ENCODE measurements at places on chromosomes 3 and 15.

- no peak for DNase-seq
These were observed 363.4 kb upstream of the RARB start for GRCh38 chr3:25064681-25065080.

- DNase-seq = no peak
These were observed 46.7 kb upstream of the OXTR start for GRCh38 chr3:8816106-8816505.

- DNase-seq = no peak
These were observed 149.9 kb downstream of the CFAP20DC start for GRCh38 chr3:58899953-58900298.

GRCh38 chr3:94028093-94028837 lies at the start of gene STX19:
Gene STX19 (minus strand): TSS chr3:94028597. CDS start chr3:94015269, 13,328 bp downstream.
- DNase-seq = no peak

DNA sequence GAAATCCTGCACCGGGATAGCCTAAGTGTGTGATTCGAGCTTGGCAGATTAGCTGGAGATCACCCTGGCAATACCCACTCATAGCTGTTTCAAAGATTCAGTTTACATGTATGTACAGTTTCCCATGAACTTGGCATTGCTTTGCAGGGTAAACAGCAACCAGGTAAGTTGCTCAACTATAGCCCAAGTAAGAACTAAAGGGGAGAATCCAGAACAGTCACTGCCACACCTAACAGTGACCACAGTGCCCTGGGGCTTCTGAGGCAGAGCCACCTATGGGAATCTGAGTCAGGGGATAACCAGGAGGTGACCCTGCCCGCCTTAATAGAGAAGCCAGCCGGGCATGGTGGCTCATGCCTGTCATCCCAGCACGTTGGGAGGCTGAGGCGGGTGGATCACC lies 15.9 kb downstream of the CDAN1 start:
- no peak for DNase-seq

DNA sequence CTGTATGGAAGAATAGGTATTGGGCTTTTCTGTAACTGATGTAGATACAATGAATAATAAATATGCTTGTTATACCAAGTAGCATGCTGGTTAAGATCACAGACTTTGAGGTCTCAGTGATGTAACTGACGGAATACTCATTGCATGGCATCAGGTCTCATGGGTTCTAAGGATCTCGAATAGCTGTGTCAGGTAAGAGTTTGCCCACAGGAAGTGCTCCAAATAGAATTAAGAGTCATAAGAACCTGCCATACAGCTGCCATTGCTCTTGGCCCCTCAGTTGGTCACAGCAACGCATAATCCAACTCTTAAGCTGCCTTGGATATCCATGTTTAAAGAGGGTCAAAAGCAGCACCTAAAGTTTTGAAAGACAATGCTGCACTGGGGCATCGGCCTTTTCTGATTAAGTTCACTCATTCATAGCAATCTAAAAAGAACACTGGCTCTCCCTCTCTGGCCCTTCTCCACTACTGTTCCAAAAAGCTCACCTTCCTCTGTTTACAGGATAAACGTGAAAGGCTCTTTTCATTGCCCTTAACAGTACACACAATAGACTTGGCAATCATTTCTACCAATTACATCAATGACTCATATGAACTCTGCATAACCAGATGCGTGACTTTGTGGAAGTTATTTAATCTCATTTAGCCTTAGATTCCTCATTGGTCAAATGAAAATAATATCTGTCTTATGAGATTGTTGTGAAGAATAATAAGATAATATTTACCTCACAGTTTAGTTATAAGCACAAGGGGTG lies 74.6 kb downstream of the ZBTB20 start:
- no peak for DNase-seq

DNA sequence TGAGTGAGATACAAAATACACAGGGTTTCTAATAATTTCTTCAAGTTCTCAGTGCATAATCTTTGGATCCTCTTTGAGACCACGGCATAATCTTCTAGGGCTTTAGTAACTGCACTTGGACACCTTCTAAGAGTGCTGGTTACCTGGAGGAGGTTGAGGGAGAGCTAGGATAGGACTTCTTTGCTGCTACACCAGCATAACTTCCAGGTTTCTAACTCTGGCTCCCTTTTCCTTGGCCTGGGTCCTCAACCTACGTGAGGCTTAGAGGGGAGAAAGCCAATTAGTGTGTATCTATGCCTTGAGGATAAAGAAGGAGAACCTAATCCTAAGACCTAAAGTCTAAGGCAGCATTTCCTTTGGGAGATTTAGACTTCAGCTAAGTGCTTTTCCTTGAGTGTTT lies 184.8 kb downstream of the LSAMP start:
- no peak for DNase-seq

DNA sequence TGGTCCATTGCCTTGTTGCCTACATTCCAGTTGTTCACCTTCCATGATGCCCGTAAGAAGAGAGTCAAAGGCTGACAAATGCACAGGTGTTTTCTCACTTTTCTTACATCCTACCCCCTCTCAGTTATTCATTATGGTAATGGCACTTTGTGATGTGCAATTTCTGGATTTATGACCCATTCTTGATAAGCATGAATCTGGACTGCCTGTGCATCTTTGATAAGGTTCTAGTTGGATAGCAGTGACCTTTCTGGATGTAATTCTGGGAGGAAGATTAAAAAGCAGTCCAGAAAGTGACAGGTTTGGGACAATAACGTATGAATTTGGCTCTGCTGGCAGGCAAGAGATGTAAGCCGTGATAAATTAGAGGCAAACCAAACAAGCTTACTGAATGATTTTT lies 101.5 kb downstream of the ROBO2 start:
- no peak for DNase-seq

GRCh38 chr3:99407257-99407656 lies 231.1 kb upstream of the COL8A1 start:
- no peak for DNase-seq

DNA sequence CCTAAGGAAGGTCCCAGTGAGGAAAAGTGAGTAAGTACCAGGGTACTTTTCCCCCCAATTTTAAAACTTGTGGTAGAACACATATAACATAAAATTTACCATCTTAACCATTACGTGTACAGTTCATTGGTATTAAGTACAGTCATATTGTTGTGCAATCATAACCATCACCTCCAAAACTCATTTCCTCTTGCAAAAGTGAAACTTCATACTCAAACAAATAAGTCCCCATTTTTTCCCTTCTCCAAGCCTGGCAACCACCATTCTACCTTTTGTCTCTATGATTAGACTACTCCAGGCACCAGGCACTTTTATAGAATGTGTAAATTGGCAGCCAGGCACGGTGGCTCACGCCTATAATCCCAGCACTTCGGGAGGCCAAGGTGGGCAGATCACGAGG lies 12.2 kb downstream of the PRC1 start:
- no peak for DNase-seq

DNA sequence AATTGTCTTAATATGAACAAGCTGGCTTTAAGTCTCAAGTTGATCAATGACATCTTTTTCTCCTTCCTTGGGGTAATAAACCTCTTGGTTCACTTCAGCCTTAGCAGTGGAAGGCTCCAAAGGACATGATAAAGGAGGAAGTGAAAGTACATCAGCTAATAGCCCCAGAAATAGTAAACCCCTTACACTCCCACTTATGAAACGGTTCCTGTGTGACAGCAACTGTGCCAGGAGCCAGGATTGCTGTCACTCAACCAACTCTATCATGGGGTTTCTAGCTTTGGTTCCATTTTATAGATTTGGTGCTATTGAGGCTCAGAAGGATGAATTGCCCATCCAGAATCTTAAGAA lies 216.7 kb downstream of the ABHD5 start:
- no peak for DNase-seq

DNA sequence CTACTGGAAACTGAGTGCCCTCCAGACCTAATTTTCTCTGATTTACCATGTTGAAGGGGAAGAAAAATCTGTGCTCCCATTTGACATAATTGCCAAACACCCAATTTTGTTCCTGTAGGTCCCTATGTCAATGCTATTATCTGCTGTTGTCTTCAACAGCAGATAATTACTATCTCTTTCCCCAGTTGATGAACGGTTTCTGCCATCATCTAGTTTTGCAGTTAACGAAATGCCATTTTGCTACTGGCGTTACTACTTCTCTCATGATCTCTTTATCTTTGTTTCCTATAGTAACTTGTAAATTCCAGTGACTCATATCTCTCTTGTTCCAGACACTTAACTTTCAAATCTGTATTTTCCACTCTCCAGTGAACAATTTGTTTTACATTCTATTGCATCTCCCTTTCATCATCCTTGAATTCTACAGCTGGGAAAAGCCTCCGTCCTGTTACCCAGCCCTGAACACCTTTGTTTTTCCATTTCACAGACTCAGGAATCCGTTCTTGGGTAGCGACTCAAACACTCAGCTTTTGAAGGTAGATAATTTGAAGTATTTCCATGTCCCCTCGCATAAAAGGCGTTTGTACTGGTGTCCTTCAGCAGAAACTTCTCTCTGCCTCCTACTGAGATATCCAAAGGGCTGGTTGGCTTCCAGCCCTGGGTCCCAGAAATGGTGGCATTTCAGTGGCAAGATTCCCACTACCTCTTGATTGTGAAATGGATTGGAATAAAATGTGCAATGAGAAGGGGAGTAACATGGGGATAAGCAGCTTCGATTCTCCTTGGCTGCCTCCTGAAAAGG lies 111.7 kb downstream of the FOXB1 start:
- no peak for DNase-seq

- DNase-seq = no peak
These were observed 33.0 kb downstream of the SLC28A1 start for GRCh38 chr15:84917452-84917851.

DNA sequence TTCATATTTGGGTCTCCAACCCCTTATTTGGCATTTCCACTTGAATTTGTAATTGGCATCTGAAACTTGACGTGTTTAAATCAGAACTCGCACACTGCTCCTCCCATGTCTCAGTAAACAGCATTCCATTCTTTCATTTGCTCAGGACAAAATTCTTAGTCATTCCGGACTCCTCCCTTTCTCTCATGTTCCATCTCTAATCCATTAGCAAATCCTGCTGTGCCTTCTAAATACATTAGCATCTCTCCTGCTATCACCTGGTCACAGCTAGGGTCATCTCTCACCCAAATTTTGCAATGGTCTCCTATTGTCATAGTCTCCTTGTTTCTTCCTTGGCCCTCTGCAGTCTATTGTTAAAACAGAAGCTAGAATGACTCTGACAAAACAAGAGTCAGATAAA lies 119.9 kb upstream of the CADPS start:
- no peak for DNase-seq

- no peak for DNase-seq
These were observed 45.6 kb downstream of the DMXL2 start for GRCh38 chr15:51576911-51577500.

GRCh38 chr15:51721199-51721960 lies 16.1 kb downstream of the LYSMD2 start:
- no peak for DNase-seq

DNA sequence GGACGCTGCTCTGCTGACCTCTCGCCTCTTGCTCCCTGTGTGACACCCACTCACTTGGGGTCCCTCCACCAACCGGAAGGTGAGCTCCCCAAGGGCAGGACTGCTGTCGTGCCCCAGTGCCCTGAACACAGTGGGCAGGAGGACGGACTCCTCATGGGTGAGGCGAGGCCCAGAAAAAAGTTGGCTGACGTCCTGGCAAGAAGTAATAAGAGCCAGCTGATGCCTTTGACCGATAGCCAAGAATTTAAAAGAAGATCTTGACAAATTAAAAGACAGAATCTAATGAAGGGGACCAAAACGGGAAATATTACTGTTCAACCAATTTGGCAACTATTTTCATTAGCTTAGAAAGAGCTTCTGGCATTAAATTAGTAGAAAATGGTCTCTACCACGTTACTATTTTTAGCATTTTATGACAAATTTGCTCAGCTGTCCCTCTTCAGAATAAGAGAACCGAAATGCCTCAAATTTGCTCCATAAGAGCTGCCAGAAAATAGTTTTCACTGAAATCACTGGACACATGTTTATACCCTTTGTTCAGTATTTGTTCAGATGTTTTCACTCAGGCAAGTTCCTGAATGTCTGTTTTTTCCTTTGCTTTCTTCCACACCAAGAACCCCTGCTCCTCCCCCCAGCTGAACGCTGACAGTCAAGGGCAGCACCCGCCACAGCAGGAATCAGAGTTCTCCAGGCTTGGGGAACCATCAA lies 60.5 kb downstream of the XXYLT1 start:
- no peak for DNase-seq

DNA sequence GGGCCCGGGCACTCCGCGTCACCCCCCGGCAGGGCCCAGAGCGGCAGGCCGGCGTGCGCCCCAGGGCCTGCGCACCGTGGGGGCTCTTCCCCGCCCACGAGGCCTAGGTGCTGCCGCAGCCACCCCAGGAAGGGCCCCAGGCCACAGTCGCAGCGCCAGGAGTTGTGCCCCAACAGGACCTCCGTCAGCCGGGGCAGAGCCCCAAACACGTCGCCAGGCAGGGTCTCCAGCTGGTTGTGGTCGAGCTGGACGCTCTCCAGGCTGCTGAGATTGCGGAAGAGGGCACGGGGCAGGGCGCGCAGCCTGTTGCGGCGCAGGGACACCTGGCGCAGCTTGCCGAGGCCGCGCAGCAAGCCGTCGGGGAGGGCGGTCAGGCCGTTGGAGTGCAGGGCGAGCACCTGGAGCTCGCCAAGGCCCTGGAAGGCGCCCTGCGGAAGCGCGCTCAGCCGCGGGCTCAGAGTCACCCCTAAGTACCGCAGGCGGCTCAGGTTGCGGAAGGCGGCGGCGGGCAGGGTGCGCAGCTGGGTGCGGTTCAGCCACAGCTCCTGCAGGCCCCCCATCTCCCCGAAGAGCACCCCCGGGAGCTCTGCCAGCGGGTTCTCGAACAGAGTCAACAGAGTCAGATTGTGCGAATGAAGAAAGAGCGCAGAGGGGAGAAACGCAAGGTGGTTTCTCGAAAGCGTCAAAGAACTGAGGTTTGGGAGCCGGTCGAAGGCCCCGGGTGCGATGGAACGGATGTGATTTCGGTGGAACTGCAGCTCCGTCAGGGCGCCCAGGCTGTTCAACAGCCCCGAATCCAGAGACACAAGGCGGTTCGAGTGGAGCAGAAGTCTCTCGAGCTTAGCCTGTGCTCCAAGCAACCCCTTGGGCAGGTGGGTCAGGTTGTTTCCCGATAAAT lies 2.0 kb downstream of the GP5 start:
- peak; percentile 29 for DNase-seq

DNA sequence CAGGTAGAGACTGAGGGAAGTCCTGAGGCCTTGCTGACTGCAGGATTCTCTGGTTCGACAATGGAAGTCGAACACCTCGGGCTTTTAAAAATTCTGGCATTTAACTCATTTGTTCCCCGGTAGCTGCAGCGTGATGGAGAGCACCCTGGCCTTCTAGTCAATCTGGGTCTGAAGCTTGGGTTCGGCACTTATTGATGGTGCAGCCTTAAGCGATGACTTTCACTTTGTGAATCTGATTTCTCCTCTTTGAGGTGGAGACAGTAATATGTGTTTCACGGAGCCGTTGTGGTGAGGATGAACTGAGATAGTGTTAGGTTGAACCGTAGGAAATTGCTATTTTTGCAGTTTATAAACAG lies 621 bp upstream of the PARP6 start:
- DNase-seq = no peak

- DNase-seq = no peak
These were observed 151.2 kb downstream of the FOXP1 start for GRCh38 chr3:71432044-71432975.

Data from stimulated activated CD4-positive, alpha-beta T cell treated with anti-CD3 and anti-CD28 coated beads, Interleukin-4, amount 100 ng/mL, for 4 hours (primary cell).